Activated CD4-positive, alpha-beta T cell treated with anti-CD3 and anti-CD28 coated beads, Interleukin-2, amount 50 U/mL, for 48 hours (primary cell): ENCODE measurements at places on chromosomes 16 and 17.
A peak's percentile ranks its signal among the peaks of the same experiment; 100 is the strongest.

- no peak for DNase-seq
Observed at GRCh38 chr17:81694810-81695209, 8.4 kb upstream of the MRPL12 start.

- no peak for DNase-seq
Observed at GRCh38 chr16:78549366-78549765, 449.9 kb downstream of the WWOX start.

- DNase-seq: peak; percentile 33
Observed at GRCh38 chr16:66905633-66906539, 12.8 kb downstream of the CDH16 start.

- DNase-seq: peak; percentile 29
Observed at GRCh38 chr17:40485851-40486521, 15.4 kb downstream of the TNS4 start.

DNA sequence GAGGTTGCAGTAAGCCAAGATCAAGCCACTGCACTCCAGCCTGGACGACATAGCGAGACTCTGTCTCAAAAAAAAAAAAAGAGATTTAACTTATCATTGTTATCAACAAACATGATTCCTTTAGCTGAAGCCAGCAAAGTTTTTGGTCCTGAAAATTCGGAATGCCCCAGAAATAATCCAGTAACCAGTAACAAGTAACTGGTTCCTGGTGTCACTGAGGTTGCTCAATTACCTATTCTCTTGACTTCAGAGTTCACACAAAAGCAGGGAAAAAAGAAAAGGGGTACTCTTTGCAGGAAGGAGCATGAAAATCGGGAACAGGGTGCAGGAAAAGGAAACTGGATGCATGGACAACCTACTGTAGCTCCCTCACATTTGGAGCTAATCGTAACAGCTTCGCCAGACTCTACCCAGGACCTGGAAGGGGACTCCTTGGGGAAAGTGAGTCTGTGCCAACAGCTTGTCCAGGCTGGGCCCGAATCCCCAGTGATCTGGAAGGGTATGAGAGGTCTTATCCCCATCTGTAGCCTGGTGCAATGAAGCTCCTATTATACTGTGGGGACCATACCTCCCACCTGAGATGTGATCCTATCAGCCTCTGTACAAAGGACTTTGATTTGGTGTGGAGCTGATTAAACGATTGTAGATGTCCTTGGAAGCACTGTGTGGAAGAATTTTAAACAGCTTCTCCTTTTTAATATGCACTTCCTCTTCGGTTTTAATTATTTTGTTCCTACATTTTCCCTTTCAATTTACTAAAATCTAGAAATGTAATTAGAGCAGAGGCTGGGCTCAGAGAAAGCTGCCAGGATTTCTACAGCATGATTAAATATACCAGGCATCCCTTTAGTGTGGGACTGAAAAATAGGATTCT, 3.4 kb upstream of the SPOP start:
- no peak for DNase-seq

GRCh38 chr17:54891176-54891821, 9.4 kb upstream of the TOM1L1 start:
- no peak for DNase-seq

DNA sequence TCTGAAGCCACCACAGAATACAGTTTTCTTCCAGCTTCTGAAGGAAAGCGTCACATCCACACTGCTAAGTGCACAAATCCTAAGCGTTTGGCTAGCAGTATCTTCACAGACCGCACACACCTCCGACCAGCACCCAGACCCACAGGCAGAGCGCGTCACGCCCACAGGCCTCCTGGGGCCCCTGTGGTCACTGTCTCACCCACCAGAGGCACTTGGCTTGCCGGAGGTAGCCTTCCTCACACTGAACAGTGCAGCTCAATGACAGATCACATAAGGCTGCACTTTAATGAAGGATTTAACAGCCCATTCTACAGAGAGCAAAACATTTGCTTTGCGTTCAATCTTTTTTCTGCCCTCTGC, 21.2 kb downstream of the SPHK1 start:
- no peak for DNase-seq

GRCh38 chr17:43560461-43561427, 14.6 kb upstream of the ETV4 start:
- no peak for DNase-seq

GRCh38 chr16:13134836-13135235, 233.4 kb downstream of the SHISA9 start:
- no peak for DNase-seq

DNA sequence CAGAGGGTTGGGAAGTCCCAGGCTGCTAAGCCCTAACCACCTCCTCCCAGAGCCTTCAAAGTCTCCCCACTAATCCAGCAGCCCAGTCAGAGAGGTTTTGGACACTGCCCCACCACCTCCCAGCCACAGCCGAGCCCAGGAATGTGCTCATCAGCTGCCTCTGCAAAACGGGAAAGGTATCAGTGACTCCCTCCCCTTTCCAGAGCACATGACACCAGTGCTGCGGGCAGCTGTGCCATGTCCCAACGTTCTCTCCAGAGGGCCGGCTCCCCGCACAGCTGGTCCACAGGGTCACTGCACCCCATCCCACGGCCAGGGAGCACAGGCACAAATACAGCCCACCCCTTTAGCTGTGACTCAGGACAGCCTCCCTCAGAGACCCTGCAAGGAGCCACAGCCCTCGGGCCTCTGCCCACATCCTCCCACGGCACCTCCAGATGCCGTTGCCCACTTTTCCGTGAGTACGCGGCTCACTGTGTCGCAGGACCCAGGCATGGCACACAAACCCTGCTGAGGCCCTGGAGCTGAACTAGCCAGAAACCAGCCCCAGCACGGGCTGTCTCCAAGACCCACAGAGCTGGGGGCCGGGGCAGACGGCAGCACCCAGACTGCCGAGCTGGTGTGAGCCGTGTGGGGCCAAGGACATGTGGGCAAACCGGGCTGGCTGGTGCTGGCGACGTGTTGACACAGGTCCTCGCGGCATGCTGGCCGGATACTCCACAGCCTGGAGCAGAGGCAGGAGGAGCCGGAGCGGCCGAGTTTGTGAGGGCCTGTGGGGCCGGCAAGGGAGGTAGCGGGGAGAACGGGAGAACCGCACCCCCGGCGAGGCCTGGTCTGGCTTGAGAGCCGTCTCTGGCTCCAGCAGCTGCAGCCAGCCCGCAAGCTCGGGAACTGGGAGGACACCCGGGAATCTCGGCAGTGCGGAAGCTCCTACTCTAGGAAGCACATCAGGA, 6.3 kb upstream of the PPP1R27 start:
- no peak for DNase-seq

- no peak for DNase-seq
Observed at GRCh38 chr17:29054835-29055234, 11.9 kb downstream of the PIPOX start.

DNA sequence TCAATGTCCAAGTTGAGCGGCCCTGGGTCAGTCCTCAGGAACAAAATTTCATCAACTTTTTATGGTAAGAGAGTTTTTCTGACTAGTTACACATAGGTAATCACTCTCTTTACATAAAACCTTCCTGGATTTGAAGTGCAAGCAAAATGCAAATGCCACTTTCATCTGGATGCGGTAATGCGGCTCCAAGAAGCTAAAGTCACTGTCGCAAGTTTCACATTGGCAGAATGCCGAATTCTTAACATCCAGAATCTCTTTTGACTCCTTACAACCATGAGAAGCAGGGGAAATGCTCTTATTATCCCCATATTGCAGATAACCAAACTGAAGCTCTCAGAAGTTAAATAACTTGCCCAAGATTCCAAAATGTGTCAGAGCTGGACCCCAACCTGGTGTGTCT, 30.0 kb downstream of the MRPS23 start:
- DNase-seq: no peak

DNA sequence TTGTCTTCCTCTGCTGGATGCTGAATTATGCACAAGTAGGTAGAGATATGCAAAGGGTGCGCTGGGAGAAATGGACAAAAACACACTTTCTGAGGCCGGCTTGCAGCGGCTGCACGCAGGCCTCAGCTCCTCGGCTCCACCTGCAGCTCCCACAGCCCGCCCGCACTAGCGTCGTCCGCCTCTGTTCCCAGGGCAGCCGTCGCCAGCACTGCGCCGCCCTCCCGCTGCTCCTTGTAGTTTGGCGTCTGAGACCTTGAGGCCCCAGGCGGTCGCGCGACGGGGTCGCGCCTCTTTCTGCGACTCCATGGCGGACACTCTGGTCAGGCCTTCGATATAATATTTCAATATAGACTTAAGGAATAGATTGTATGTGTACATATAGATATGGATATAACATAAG, 24.8 kb downstream of the SLFN12 start:
- DNase-seq: no peak

- DNase-seq: no peak
Observed at GRCh38 chr17:79892457-79893241, 53.4 kb upstream of the CBX4 start.

DNA sequence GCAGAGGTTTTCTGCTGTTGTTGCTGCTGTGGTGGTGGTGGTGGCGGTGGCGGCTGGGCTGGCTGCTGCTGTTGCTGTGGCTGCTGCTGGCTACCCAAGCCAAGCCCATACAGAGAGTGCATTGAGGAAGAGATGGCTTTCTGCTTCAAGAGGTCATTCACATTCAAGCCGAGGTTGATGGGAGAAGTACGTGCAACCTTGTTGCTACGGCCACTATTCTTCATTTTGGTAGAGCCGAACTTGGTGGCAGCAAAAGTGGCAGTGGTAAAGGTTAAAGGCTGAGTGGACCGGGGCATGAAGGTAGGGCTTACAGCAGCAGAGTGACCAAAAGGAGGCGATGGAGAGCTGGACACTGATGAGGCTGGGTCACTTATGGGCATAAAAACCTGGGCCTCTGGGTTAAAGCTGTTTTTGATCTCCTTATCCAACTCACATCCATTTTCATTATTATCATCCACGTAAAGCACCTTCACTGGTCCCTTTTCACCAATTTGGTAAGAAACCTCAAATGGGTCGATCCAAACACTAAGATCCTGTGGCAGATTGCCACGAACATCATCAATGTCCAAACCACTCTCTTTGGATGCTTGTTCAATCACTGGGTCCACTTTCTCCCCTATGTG, 2.8 kb downstream of the TOB1 start:
- DNase-seq: peak; percentile 56

GRCh38 chr17:57604771-57605674, 140.1 kb downstream of the CCDC182 start:
- peak; percentile 27 for DNase-seq

- DNase-seq: no peak
Observed at GRCh38 chr17:32772453-32773025, 104.4 kb downstream of the MYO1D start.

DNA sequence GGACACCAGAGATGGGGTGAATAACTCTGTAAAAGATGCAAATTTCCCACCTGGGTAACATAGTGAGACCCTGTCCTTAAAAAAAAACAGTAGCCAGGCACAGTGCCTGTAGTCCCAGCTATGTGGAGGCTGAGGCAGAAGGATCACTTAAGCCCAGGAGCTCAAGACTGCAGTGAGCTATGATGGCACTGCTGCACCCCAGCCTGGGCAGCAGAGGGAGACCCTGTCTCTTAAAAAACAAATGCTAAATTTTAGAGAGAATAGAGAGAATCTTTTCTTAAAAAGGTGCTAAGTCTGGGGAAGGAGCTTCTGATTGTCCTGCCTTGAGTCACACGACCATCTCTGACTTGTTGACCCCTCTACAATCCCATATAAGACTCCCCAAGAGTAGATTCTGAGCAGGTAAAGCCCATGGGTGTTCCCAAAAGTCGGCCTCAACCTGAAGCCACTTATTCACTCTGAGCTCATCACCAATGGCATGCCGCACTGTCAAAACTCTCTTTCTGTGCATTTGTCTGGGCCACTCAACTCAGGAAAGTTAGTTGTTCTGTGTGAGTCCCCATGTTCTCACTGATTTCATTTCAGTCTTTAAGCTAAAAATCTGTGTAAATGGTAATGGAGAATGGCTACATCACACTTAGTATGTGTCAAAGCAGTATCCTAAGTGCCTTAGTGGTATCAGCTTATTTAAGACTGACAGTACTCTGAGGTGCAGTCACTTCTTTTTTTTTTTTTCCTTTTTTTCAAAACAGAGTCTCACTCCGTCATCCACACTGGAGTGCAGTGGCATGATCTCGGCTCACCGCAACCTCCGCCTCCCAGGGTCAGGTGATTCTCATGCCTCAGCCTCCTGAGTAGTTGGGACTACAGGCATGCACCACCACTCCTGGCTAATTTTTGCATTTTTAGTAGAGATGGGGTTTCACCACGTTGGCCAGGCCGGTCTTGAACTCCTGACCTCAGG, 41.6 kb downstream of the PRKCB start:
- no peak for DNase-seq

DNA sequence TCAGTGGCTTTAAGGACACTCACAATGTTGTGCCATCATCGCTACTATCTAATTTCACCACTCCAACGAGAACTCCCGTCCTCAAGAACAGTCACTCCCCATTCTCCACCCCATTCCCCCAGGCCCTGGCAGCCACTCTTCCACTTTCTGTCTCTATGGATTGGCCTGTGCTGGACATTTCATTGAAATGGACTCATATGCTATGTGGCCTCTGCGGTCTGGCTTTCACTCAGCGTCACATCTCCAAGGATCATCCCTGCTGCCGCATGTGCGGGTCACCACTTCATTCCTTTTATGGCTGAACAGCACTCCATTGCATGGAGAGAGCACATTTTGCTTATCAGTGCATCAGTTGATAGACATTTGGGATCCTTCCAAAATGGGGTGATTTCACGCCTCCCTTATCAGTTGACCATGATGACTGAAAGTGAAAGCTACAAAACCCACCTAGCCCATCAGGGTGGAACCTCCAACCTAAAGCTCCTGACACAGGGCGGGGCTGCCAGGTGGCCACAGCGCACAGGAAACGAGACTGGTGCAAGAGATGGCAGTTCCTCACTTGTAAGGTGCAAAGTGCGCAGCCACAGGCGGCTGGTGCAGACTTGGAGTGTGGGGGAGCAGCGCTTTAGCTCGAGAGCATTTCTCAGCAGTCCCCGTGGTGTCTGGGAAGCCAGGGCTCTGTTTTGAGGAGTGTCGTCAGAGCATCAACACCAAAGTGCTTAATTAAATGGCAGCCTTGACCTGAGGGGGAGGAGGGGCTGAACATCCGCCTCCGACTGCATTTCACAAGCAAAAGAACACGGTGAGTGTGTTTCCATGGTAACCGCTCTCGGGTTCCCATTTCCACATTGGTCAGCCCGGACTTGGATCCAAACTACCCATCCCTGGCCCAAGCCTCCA, 23.8 kb downstream of the COTL1 start:
- peak; percentile 59 for DNase-seq

GRCh38 chr17:50919321-50920040, 53.3 kb upstream of the TOB1 start:
- peak; percentile 83 for DNase-seq

DNA sequence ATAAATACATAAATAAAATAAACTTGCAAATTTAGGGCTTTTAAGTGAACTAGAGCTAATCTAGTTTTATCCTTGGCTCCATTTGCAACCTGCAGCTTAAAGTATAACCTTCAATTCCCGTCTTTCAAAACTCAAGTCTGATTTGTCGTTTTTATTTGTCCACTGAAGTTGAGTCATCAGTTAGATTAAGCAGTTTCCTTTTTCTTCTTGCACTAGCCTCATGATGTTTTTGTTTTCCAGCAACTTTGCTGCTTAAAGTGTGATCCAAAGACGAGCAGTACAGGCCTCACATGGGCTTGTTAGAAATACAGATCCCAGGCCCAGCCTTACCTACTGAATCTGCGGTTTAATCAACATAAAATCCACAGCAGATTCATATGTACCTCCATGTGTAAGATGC, 13.8 kb downstream of the ARSG start:
- DNase-seq: no peak

GRCh38 chr16:88599825-88600538, 29.8 kb downstream of the ZC3H18 start:
- no peak for DNase-seq

- DNase-seq: no peak
Observed at GRCh38 chr16:24235806-24236205, 20.3 kb upstream of the CACNG3 start.

- DNase-seq: no peak
Observed at GRCh38 chr17:72401883-72402726, 281.3 kb downstream of the SOX9 start.

GRCh38 chr17:81073967-81074839, 39.3 kb downstream of the BAIAP2 start:
- no peak for DNase-seq
